SK-N-MC (cell line): ENCODE measurements at places on chromosomes 7 and 10.

- no peak for DNase-seq
Measured at GRCh38 chr7:148699782-148700629, 1.3 kb downstream of the CUL1 start.

GRCh38 chr10:113945075-113945686 lies 90.7 kb downstream of the NHLRC2 start:
- DNase-seq = no peak

GRCh38 chr7:54180796-54181195 lies 361.4 kb upstream of the VSTM2A start:
- DNase-seq = no peak

GRCh38 chr10:7707858-7708622 lies 4.9 kb downstream of the ITIH2 start:
- no peak for DNase-seq

- no peak for DNase-seq
Measured at GRCh38 chr7:14759785-14760184, 142.8 kb downstream of the DGKB start.

GRCh38 chr10:118465300-118465874 lies 123.3 kb upstream of the FAM204A start:
- peak; percentile 72 for DNase-seq

GRCh38 chr10:91319336-91319735 lies 90.8 kb upstream of the HECTD2 start:
- no peak for DNase-seq

GRCh38 chr10:75632805-75633462 lies 201.5 kb downstream of the LRMDA start:
- no peak for DNase-seq
